ENCODE measurements at places on chromosomes 5 and 9. TPM values are rescaled to one million over a fixed set of nuclear protein-coding genes. Genes with fewer than 3 reads are reported as not detected.

Gene NME5
- total RNA-seq, result 1.9 TPM

Gene LCN6
- not detected for total RNA-seq

Gene NMUR2
- total RNA-seq, result not detected

Gene IFNA2
- total RNA-seq, result not detected

Gene INSL6
- total RNA-seq, result not detected

Gene GPR21
- 0.39 TPM for total RNA-seq

Gene NUTM2F
- total RNA-seq, result not detected

Gene LCN9
- total RNA-seq, result not detected

Gene FOXD1
- total RNA-seq, result 0.13 TPM

Gene MZB1
- not detected for total RNA-seq

Gene OLFM1
- total RNA-seq, result 16.2 TPM

Gene CAVIN4
- total RNA-seq, result 1.2 TPM

Gene SLC45A2
- total RNA-seq, result under 0.01 TPM

Gene SH3PXD2B
- total RNA-seq, result 24.3 TPM

Gene GMCL2
- not detected for total RNA-seq

Measured in dermis microvascular lymphatic vessel endothelial cell (primary cell).